ENCODE measurements at places on chromosomes 2 and 18. TPM values are rescaled to one million over a fixed set of nuclear protein-coding genes. Genes with fewer than 3 reads are reported as not detected.
A peak's percentile ranks its signal among the peaks of the same experiment; 100 is the strongest.

DNA sequence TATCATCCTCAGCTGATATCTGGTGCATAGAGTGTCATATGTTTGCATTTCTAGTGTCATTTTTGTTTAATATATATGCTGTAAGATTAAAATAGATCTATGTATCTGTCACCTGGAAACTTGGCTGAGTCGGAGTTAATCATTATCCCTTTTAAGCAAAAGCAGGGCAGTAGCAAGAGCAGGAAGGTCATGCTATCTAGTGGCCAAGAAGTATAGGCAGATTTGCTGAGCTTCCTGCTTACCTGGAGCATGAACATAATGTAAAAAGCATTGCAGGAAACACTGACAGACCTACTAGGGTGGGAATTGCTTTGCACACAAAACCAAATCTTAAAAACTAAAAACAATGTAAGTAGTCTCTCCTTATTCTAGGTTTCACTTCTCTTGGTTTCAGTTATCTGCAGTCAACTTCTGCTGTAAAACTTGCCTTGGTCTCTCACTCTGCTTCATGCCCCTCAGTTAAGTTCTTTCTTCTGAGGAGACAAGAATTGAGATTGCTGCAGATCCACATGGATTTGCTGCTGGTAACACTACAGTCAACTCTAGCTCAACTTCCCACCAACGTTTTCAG, 295.3 kb downstream of the CDH7 start:
- DNase-seq: no peak

- DNase-seq: no peak
Observed at GRCh38 chr2:234003972-234004617, 46.4 kb upstream of the SPP2 start.

- DNase-seq: peak; percentile 56
Observed at GRCh38 chr2:239832490-239833268, 192.5 kb downstream of the NDUFA10 start.

- DNase-seq: no peak
Observed at GRCh38 chr2:9702604-9703084, 71.8 kb upstream of the YWHAQ start.

DNA sequence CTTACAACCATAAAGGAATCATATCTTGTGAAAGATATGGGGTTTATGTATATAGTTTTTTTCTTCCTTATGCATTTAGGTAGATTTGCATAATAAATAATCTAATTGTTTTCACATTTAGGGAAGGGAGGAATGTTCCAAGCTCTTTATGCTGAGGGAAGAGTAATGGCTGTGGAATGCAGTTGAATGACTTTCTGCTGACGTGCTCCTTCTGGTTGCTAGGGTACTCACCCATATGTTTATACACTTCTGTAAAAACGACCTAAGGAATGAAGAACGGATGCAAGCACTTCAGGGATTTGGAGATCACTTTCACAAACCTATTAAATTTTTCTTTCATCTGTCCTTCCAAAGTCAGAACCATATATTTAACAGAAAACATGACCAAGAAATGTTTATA, 29.2 kb upstream of the PPP4R1 start:
- no peak for DNase-seq

GRCh38 chr2:174246944-174247381, 1.4 kb downstream of the OLA1 start:
- DNase-seq: no peak

- peak; percentile 86 for DNase-seq
Observed at GRCh38 chr18:48663931-48664847, 125.4 kb downstream of the CTIF start.

GRCh38 chr2:152755029-152755428, 36.6 kb downstream of the ARL6IP6 start:
- DNase-seq: no peak

DNA sequence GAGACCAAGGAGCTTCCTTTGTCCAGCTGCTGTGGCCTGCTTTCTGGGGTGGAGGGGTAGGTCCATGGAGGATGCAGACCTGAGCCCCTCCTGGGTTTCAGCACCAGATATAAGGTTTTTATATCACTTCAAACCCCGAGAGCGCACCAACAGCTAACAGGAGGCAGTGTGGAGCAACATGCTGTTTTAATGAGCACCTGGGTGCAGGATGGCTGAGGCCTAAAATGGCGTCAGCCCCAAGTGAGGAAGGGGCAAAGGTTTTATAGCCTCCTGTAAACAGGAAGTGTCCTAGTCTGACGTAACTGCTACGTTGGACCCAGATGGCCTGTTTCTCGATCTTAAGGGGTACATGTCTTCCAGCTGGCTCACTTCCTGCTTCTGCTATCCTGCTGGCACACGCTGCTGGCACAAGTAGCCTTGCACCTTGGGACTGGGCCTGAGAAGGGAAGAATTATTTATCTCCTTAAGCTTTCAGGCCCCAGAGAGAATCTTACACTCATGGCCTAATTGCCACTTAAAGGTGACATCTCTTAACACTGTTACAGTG, 11.4 kb upstream of the REG1B start:
- DNase-seq: no peak

- no peak for DNase-seq
Observed at GRCh38 chr2:160974803-160975202, 185.4 kb upstream of the TANK start.

DNA sequence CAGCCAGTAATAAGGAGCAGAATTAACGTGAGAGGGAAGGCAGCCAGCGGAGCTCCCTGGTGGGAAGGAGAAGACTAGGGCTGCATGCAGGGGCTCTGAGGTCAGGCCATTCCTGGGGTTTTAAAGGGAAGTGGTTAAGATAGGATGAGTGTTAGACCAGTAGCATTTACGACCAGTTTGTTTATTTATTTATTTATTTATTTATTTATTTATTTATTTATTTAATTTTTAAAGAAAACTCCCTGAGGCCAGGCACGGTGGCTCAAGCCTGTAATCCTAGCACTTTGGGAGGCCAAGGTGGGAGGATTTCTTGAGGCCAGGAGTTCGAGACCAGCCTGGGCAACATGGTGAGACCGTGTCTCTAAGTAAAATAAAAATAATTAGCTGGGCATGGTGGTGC, 152.8 kb downstream of the FHOD3 start:
- DNase-seq: no peak

GRCh38 chr2:28282861-28283646, 109.6 kb upstream of the FOSL2 start:
- no peak for DNase-seq

GRCh38 chr18:59760619-59761600, 63.7 kb upstream of the CCBE1 start:
- DNase-seq: no peak

DNA sequence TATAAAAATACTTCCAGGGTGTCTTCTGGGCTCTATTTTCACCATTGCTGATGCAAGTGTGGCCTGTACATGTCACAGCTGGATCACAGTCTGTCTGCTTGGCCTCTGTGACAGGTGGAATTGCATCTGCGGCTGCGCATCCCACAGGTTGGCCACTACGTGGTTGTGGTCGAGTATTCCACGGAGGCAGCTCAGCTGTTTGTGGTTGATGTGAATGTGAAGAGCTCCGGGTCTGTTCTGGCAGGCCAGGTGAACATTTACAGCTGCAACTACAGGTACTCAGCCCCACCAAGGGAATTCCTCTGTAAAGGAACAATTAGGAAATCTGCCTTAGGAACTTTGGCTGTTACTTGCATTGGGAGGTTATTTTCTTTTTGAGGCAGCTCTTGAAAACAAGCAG, 144.5 kb downstream of the LAMA3 start:
- DNase-seq: no peak

GRCh38 chr2:216292475-216292874, 79.8 kb downstream of the MARCHF4 start:
- DNase-seq: no peak

DNA sequence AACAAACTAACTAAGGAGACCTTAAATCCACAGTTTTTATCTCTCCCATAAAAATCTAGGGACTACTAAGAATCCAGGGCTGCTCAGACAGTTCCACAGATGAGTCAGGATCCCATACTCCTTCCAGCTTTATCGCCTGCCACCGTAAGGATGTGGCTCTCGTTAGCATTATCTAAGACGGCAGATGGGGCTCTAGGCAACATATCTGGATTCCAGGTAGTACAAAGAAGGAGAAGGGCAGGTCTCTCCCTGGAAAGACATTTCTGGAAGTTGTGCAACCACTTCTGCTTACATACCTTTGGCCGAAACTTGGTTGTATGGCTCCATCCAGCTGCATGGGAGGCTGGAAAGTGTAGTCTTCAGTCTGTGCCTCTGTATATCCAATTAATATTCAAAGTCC, 149.4 kb downstream of the SP3 start:
- no peak for DNase-seq

GRCh38 chr18:58139459-58140386, 95.7 kb downstream of the NEDD4L start:
- no peak for DNase-seq

GRCh38 chr18:13889671-13890070, 25.7 kb downstream of the MC2R start:
- DNase-seq: no peak

Gene FBXO15
- total RNA-seq: 0.51 TPM

Gene NEU2
- total RNA-seq: not detected

Gene CFAP65
- not detected for total RNA-seq

Gene LRRC30
- not detected for total RNA-seq

Gene FLACC1
- total RNA-seq: 12.0 TPM

Gene CIB4
- total RNA-seq: not detected
